Left cardiac atrium (tissue), 4 donors: ENCODE measurements at places on chromosomes 5 and 9.

DNA sequence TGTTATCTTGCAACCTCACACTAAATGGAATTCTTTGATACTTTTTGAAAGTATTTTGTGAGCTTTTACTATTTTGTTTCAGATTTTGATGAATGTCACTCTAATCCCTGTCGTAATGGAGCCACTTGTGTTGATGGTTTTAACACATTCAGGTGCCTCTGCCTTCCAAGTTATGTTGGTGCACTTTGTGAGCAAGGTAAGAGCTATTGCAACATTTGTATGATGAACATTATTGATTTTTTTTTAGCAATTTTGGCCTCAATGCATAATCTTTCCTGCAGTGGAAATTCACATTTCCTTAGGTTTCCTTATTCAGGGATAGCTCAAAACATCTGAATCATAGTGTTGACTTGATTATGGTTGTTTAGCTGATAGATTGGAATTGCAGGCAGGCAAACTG, 76.3 kb downstream of the VCAN start:
- no peak for DNase-seq

DNA sequence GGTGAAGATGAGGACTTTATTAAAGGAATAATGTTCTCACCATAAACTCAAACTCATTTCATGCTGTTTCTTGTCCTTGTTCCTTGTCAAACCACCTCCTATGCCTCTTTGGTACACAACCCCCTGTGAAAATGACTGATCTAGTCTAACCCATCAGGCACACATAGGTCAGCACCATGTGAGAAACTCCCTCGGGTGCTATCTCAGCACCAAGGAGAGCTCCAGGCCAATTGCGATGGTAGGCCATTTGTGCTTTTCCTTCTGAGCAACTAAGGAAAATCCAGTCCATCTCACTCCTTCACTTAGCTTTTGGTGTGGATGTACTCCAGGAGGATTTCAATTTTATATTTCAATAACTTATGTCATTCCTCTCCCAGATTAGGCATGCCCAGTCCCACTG, 199.8 kb downstream of the ZNF608 start:
- no peak for DNase-seq

DNA sequence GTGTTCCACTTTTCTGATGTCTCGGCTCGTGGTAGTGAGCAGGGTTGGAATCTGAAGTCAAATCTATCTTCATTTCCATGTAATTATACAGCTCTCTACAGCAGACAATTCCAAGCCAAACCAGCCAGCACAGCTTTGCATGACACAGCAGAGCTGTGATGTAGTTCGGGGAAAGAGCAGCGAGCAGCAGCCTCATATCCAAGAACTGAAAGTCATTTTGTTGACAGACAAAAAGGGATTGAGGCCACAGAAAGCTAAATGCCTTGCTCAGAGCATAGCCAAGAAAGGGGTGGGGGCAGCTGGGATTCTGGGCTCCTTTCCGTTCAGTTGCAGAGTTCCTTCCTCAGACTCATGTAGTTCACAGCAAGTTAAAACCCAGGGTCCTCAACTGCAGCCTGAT, 32.1 kb downstream of the LCP2 start:
- peak; percentile 28 for DNase-seq

DNA sequence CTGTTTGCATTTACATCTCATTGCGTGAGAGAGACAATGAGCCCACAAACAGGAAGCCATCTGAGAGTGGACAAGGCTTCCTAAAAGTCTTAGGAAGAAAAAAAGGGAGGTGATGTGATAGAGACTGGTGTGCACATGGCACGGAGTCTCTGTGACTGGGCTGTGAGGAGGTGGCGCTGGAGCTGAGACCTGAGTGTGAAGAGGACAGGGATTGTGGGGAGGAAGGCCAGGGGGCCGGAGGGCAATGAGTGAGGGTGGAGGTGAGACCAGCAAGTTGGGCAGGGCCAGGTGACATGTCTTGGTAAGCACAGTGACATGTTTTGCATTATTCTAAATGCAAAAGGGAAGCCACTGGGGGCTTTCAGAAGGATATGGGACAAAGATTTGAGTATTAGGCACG, 45.0 kb downstream of the TSPAN17 start:
- no peak for DNase-seq

DNA sequence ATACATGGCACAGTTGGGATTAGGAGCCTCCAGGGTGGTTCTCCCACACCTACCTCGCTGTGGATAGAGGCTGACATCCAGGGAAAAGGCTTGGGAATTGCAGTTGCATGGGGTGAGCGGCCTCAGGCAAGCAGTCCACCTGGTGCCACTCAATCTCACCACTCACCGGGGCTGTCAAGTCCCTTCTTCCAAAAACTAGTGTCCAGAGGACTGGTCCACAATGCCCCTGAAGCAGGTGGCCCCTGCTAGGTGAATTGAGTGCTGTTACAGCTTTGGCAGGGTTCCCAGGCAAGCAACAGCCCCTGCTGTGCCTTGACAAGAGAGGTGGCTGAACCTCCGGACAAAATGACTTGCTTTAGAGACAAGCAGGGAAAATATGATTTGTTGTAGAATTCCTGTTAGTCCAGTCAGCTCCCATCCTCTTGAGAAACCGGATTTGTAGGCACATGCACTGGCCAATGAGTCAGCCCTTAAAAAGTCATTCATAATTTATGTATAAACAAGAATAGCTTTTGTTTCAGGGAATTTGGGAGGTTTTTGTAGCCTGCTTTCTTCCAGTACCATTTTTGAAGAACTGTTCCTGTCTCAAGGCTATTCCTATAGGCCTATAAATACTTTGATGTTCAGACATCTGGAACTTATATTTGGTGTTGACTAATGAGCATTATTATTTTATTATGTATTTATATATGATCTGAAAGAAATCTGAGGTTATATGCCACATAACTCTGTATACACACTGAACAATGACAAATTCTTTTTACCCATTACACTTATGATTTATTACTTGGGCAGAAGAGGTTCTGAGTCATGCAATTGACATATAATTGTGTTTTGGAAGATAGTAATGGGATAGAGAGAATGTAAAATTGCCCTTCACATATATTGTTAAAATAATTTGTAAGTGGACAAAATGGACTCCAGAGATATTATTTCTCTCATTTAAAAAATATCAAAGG, 411.1 kb downstream of the ACTL7B start:
- DNase-seq = no peak

DNA sequence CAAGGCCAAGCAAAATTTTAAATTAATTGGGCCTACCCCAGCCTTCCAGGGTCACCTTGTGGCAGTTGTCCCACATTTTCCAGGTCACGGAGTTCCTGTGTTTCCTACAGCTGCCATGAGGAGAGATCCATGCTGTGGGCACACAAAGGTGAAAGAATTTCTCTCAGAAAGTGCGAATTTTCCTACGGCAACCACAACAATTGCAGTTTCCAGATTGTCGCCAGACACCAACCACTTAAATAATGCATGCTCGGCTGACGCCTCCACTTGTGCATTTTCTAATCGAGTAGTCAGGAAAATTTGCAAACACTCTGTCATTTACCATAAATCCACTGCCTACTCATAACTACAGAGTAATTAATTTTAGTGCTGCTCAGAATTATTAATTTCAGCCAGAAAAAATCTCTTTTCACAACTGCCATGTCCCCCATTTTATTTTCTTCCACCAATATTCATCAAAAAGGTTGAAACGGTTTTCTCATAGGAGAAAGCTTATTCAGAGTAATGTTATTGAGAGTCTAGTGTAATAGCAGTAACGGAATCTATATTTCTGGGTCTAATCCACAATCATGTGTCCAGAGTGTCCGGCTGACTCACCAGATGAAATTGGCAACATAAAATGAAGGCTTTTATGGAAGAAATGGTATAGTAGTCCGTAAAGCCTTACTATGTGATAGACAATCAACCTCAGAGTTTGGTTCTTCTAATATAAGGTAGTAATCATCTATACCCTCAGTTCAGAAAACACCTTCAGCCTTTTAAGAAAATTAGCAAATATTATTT, 389.8 kb downstream of the NR2F1-AS1 start:
- DNase-seq = no peak

- DNase-seq = no peak
Measured at GRCh38 chr5:65893749-65894430, 32.5 kb upstream of the ERBIN start.

GRCh38 chr5:142749321-142749720, 20.9 kb upstream of the ARHGAP26 start:
- DNase-seq = no peak

- no peak for DNase-seq
Measured at GRCh38 chr5:97192580-97193354, 9.7 kb upstream of the RIOK2 start.

DNA sequence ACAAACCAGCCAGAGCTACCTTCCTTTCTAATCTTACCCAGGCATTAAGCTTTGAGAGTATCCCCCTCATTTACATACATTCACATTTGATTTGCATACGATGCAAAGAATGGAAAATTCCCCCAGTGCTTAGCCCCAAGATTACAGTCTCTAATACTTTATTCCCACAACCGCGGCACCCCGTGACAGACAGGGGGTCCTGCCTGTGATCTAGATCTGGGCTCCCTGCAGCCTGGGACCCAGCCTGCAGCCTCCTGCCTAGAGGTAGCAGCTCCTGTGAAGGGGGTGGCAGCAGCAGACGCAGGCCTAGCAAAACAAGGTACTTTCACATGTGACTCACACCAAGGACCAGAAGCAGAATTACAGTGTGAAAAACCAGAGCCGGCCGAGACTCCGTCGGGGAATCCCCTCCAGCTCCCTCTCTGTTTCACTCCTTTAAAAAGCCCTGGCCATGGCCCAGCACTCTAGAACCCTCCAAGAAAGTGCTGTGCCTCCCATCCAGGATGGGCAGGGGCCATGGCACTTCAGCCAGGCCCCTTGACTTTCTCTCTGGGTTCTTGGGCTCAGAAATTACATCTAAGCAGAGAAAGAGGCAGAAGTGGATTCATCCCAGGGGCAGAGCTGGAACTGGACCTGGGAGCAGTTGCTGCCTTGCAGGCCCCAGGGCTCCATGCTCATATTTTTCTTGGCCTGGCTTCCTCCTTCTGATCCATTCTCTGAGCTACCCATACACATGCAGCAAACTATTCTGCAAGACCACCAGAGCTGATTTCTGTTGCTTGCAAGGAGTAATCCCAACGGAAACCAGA, 14.0 kb upstream of the TCF7 start:
- no peak for DNase-seq
